ENCODE measurements at places on chromosomes 16 and 17. TPM values are rescaled to one million over a fixed set of nuclear protein-coding genes. Genes with fewer than 3 reads are reported as not detected.

The PKMYT1 gene
- not detected for total RNA-seq

DNA sequence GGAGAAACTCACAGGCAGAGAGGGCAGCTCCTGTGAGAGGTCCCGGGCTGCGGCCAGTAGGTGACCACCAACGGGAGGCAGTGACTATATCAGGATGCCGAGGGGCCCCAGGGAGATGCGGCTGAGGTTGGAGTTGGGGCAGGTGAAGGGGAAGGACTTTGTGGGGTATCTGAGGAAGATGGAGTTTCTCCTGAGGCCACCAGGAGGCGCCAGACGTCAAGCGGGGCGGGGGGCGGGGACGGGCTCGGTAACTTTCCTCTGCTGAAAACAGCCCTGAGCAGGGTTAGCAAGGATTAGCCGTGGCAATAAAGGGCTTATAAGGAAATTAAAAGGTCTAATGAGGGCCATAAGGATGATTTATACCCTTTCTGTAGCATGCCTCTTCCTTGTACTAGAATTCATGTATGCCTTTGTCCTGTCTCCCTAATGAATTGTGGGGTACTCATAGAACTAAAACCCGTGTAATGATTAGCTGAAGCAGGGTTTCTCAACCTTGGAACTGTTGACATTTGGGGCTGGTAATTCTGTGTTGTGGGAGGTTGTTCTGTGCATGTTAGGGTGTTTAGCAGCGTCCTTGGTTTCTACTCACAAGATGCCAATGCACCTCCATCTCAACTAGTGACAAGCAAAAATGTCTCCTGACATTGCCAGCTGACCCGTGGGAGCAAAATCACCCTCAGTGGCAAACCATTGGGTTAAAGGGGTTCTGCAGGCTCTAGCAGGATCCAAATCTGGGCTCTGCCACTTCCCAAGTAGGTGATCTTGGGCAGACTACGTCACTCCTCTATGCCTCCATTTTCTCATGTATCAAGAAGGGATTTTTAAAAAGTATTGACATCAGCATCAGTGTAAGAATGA is 74.8 kb upstream of the GRIN2A start:
- peak; percentile 10 for DNase-seq

DNA sequence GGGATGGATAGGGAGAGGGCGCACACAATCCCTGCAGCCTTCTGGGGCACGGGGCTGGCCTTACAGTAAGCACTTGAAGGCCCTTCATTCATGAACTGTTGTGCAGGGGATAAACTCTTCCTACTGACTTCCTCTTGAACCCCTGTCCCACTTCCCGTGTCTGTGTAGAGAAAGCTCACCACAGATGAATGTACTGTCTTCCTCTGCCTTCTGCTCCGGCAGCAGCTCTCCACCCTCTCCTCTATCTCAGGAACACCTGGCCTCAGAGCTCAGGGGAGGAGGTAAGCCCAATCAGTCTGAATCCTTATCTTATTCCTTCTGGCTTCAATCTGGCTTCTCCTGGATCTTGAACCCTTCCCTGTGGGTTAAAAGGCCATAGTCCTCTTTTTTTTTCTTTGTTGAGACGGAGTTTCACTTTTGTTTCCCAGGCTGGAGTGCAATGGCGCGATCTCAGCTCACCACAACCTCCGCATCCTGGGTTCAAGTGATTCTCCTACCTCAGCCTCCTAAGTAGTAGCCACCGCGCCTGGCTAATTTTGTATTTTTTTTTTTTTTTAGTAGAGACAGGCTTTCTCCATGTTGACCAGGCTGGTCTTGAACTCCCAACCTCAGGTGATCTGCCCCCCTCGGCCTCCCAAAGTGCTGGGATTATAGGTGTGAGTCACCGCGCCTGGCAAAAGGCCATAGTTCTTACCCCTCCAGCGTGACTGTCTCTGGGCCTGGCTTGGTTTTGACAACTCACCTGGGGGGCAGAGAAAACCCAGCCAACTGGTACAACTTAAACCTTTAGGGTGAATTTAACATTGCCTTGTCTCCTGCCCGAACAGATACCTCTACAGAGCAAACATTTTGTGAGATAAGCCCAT is 7.2 kb upstream of the SLC52A1 start:
- peak; percentile 41 for DNase-seq

GRCh38 chr16:86998196-86999001 is 318.8 kb downstream of the C16orf95 start:
- DNase-seq, result no peak

- DNase-seq, result no peak
Measured at GRCh38 chr17:79902146-79902791, 63.0 kb upstream of the CBX4 start.

GRCh38 chr17:48505788-48506187 is 25.0 kb downstream of the HOXB1 start:
- DNase-seq, result no peak
